Sciatic nerve (tissue), 2 donors: ENCODE measurements at places on chromosomes 2 and 18. TPM values are rescaled to one million over a fixed set of nuclear protein-coding genes. Genes with fewer than 3 reads are reported as not detected.

The CNDP1 gene
- 0.31 TPM for total RNA-seq

The ELAC1 gene
- total RNA-seq, result 6.3 TPM

The SLC11A1 gene
- 36.6 TPM for total RNA-seq

The DES gene
- 1.4 TPM for total RNA-seq

The MIB1 gene
- 50.4 TPM for total RNA-seq

The CPO gene
- 0.89 TPM for total RNA-seq

The SULT1C4 gene
- 12.5 TPM for total RNA-seq

The FAM237A gene
- total RNA-seq, result not detected

- no peak for DNase-seq
Measured at GRCh38 chr2:166454006-166454595, 39.9 kb downstream of the SCN7A start.

GRCh38 chr2:150135223-150135883 lies 352.1 kb downstream of the RND3 start:
- DNase-seq, result no peak

GRCh38 chr2:75090770-75091515 lies 108.4 kb downstream of the TACR1 start:
- no peak for DNase-seq

- DNase-seq, result no peak
Measured at GRCh38 chr2:222698276-222698675, 26.8 kb downstream of the MOGAT1 start.

DNA sequence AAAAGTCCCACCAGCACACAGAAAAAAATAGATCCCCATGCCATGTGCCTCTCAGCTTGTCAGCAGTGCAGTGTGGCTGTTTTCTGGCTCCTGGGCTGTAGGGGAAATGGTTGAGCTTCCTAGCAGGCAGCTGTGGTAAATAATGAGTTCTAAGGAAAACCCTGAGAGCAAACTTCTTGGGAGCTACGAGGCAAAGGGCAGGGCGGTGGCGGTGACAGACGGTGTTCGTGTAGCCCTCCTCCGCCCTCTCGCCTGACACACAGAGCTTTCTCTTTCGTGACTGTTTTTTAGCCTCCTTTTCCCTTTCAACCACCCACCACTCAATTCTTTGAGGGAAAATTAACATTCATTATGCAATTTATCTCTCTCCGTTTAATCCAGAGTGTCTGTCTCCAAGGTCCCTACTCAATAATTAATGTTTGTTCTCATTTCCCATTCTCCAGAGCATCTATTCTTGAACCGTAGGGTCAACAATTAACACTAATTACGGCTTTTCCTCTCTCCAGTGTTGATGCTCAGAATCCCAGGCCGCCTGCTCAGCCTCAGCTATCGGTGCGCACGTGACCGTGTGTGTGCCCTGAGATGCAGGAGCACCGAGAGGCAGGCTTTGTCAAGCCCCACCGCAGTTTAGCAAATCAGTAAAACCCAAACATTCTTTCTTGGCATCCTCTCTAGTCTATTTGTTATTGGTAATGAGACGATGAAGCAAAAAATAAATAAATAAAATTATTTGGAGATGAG lies 50.1 kb downstream of the KIAA2012 start:
- DNase-seq, result no peak

DNA sequence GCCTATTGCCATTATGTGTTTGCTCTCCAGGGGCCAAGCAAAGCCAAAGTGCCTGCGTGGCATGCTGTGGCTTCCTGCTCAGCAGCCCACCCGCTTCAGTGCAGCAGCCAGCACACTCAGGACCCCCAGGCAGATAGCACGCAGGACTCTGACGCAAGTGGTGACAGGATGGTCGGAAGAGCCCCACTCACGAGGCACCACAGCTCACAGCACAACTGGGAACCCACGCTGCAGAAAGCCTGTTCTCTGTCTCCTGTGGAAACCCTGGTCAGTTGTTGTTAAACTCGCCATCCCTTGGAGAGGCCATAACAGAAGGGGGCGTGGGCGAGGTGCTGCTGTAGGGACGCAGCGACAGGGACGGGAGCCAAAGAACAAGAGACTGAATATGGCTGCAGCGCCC lies 76.4 kb downstream of the HDAC4 start:
- peak; percentile 59 for DNase-seq

- no peak for DNase-seq
Measured at GRCh38 chr2:163247156-163247846, 408.7 kb upstream of the KCNH7 start.

DNA sequence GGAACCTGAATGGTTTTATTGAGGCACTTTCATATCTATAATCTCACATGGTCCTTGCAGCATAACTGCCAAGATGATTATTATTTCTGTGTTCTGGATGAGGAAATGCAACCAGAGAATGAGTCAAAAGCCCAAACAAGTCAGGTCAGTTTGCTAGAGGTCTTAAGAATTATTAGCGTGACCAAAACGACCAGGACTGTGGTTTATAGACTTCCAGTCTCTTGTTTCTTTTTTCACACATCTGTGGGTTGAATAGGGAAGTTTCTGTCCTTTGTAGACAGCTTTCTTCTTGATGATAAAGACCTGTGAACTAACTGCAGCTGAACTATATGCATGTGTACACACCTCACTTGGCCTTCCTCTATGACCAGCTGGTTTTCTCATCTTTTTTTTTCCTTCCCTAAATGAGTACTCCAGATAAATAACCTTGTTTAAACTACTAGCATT lies 13.9 kb downstream of the ADAM23 start:
- no peak for DNase-seq
